ENCODE measurements at places on chromosomes 4 and X. TPM values are rescaled to one million over a fixed set of nuclear protein-coding genes. Genes with fewer than 3 reads are reported as not detected.

- DNase-seq, result no peak
These were observed 1.3 kb downstream of the PTPN13 start for GRCh38 chr4:86595426-86595805.

DNA sequence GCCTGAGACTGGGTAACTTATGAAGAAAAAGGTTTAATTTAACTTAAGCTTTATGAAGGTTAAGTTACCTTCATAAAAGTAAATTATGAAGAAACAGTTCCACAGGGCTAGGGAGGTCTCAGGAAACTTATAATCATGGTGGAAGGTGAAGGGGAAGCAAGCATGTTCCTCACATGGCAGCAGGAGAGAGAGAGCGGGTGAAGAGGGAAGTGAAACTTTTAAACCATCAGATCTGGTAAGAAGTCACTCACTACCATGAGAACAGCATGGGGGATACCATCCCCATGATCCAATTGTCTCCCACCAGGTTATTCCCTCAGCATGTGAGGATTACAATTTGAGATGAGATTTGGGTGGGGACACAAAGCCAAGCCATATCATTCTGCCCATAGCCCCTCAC, 944.7 kb upstream of the NDST4 start:
- no peak for DNase-seq

DNA sequence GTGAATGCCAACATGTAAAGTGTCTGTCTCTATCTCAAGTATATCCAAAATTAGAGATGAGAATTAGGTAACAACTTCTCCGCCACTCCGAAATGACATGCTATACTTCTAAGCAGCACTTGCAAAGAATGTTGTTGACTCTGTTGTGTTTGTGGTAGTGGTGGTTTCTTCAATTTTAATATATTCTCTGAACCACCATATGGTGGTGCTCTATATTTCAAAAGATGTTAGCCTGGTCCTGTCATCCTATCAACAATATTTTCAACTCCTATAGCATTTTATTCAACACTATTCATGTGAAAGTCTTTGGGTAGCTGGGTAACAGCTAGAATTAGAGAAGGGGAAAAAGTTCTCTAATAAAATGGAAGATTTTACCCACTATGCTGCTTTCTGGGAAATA, 1622.8 kb upstream of the IGFBP7 start:
- DNase-seq, result no peak

Gene KCND1
- not detected for total RNA-seq

GRCh38 chrX:67780694-67781109, 236.9 kb downstream of the AR start:
- no peak for DNase-seq

GRCh38 chrX:51459125-51459524, 37.3 kb downstream of the NUDT11 start:
- DNase-seq, result peak; percentile 3

DNA sequence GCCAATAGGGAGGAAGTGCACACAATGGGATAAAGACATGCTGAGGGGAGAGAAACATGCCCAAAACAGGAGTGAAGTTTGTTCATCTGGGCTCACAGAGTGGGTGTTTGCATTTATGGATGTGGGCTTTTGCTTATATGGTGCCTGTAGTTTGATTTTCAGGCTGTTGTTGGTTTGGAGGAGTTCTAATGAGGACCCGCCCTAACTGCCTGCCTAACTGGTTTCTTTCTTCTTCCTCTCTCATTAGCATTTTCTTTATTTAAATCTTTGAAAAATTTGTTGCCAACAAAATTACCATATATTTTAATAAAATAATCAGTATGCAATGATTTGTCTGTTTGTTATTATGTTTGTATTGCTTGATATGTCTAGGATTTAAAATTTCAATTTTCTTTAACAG, 1965.8 kb downstream of the C4orf33 start:
- DNase-seq, result no peak

Gene GPR101
- not detected for total RNA-seq

Gene ZAR1
- total RNA-seq, result not detected

DNA sequence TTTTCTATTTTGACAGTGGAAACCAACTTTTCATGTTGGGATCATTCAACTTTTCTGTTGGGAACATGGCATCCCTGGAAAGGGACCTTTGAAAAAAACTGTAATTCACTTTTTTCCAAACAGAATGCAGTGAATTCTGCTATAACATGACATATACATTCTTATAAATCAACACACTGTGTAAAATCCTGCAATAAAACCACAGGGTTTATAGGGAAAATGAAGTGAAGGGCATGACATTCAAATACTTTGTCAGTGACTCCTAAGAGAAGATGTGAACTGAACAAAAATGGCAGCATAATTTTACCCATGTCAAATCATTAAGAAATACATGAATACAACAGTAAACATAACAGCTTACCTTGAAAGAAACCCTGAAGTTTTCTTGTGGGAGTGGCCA, 264.5 kb upstream of the ANKRD50 start:
- no peak for DNase-seq
